CD4-positive, alpha-beta T cell (primary cell): ENCODE measurements at places on chromosomes 4 and X. TPM values are rescaled to one million over a fixed set of nuclear protein-coding genes. Genes with fewer than 3 reads are reported as not detected.

The TSPAN7 gene
- total RNA-seq: not detected

The FAM133A gene
- total RNA-seq: not detected

The ANK2 gene
- not detected for total RNA-seq

The CENPVL3 gene
- not detected for total RNA-seq

GRCh38 chr4:163707873-163708272 lies 213.4 kb downstream of the TMA16 start:
- H3K4me3 ChIP-seq: no peak overlapping the region
- H3K4me1 ChIP-seq: no peaks in the 10 kb centered on the region
- DNase-seq: no peak
- no peaks in the 10 kb centered on the region for H3K27me3 ChIP-seq

GRCh38 chrX:71634366-71634765 lies 16.1 kb upstream of the CXCR3 start:
- peaks cover 34% of the 10 kb centered on the region for H3K4me1 ChIP-seq
- H3K27me3 ChIP-seq: no peaks in the 10 kb centered on the region
- H3K27ac ChIP-seq: no peak overlapping the region
- no peak for DNase-seq
- no peak overlapping the region for H3K4me3 ChIP-seq

DNA sequence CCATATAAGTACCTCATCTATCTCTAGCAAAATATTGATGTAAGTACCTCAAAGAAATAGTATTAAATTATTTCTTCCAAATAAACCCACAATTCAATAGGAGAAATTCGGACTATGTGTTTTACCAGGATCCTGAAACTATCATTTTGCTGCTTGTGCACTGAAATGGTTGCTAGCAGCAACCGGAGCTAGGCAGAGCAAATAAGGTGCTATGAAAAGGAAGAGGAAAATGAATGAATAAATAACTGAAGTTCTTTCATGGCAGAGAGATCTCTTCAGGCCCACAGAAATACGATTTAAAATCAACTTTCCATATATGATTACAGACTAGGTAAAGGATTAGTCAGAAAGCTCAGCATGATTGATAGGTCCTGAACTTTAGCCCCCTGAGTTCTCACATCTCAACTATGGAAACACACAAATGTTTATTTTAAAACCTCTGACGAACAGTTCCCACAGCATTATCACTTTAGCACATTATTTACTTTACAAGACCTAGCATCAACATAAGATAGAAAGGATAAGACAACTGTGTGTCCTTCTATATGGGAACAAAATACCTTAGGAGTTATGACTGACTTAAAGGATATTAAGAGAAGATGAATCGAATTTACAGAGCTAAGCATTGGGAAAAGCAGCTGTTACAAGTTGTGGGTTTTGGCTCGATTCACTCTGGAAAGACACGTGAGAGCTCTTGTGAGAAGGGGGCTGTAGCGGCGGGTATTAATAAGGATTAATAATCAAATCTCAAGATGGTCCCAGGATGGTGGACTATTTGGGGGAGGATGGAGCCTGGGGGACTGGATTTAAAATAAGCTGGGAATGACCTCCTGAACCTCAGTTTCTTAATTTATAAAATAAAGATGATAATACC lies 104.3 kb downstream of the CORIN start:
- peaks cover 8% of the 10 kb centered on the region for H3K27me3 ChIP-seq
- no peak for DNase-seq
- H3K4me3 ChIP-seq: no peak overlapping the region
- H3K27ac ChIP-seq: no peak overlapping the region
- H3K4me1 ChIP-seq: no peaks in the 10 kb centered on the region
- no peaks in the 10 kb centered on the region for H3K36me3 ChIP-seq

DNA sequence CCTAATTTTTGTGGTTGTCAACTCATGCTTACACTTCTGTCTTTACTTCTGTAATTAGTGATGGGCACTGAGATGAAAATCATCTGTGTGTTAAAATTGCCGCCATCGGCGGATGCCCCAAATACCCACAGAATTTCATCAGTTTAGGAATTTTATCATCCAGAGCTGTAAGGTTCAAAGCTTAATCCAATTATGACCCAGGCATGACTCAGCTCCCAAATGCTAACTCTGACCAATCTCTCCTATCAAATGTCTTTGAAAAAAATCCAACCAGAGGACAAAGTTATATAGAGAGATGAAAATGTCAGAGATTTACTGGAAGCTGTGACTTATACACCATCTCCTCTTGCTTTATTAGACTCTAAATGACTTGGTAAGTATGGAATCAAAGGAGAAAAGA lies 1048.7 kb upstream of the PRKX start:
- no peaks in the 10 kb centered on the region for H3K4me1 ChIP-seq
- no peak overlapping the region for H3K27ac ChIP-seq
- H3K27me3 ChIP-seq: no peaks in the 10 kb centered on the region
- DNase-seq: no peak

The ARSJ gene
- total RNA-seq: not detected

DNA sequence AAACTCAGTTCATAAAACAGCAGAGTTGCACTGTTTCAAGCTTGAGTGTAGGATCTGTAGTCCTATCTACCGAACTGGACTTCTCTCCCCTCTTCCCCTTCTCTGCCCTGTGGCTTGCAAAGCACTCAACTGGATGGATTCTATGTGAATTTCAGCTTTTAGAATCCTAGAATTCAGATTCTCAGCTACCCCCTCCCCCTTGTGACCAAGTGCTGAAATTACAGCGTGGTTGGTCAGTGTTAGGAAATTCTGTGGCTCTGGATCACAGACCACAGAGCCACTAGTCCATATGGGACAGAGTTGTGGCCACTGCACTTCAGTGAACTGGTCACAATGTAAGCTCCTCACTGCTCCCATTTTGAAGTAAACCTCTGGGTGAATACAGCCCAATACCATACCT lies 64.6 kb upstream of the TRPC5 start:
- H3K4me3 ChIP-seq: no peak overlapping the region
- DNase-seq: no peak
- H3K27ac ChIP-seq: no peak overlapping the region
- H3K36me3 ChIP-seq: no peaks in the 10 kb centered on the region

The LAGE3 gene
- 6.6 TPM for total RNA-seq

GRCh38 chr4:141131723-141132071 lies 1.6 kb downstream of the RNF150 start:
- H3K4me1 ChIP-seq: peaks cover 11% of the 10 kb centered on the region
- H3K27me3 ChIP-seq: peaks cover 30% of the 10 kb centered on the region
- no peaks in the 10 kb centered on the region for H3K36me3 ChIP-seq

The PALLD gene
- 0.78 TPM for total RNA-seq

- no peaks in the 10 kb centered on the region for H3K36me3 ChIP-seq
- H3K27me3 ChIP-seq: peaks cover 4% of the 10 kb centered on the region
- H3K27ac ChIP-seq: no peak overlapping the region
- no peaks in the 10 kb centered on the region for H3K4me1 ChIP-seq
Measured at GRCh38 chr4:183552274-183553146, 47.7 kb downstream of the ING2 start.

The RXFP1 gene
- not detected for total RNA-seq

GRCh38 chrX:1239681-1240142 lies 27.3 kb upstream of the CRLF2 start:
- no peak overlapping the region for H3K27ac ChIP-seq
- no peaks in the 10 kb centered on the region for H3K27me3 ChIP-seq
- DNase-seq: no peak
- no peak overlapping the region for H3K4me3 ChIP-seq
- H3K36me3 ChIP-seq: no peaks in the 10 kb centered on the region

- peaks cover 76% of the 10 kb centered on the region for H3K4me1 ChIP-seq
- H3K36me3 ChIP-seq: peaks cover 37% of the 10 kb centered on the region
- no peaks in the 10 kb centered on the region for H3K27me3 ChIP-seq
- peak within 1 kb of the TSS; percentile 96 for H3K27ac ChIP-seq
- no peak for DNase-seq
Measured at GRCh38 chrX:71106427-71106826, at the start of gene CXorf65. Gene CXorf65 (minus strand): TSS chrX:71106740. CDS start chrX:71106556, 184 bp downstream.

GRCh38 chrX:133670383-133670782 lies 255.1 kb upstream of the GPC4 start:
- no peaks in the 10 kb centered on the region for H3K36me3 ChIP-seq
- no peaks in the 10 kb centered on the region for H3K27me3 ChIP-seq
- DNase-seq: no peak
- no peak overlapping the region for H3K4me3 ChIP-seq

GRCh38 chrX:45749375-45749774 lies 548.7 kb upstream of the DIPK2B start:
- no peak overlapping the region for H3K27ac ChIP-seq
- peaks cover 17% of the 10 kb centered on the region for H3K4me1 ChIP-seq
- no peak for DNase-seq
- H3K36me3 ChIP-seq: peaks cover 9% of the 10 kb centered on the region
- no peak overlapping the region for H3K4me3 ChIP-seq

GRCh38 chrX:22594766-22595165 lies 322.1 kb downstream of the CBLL2 start:
- H3K27me3 ChIP-seq: no peaks in the 10 kb centered on the region
- no peak overlapping the region for H3K4me3 ChIP-seq
- H3K27ac ChIP-seq: no peak overlapping the region
- H3K36me3 ChIP-seq: no peaks in the 10 kb centered on the region
- no peaks in the 10 kb centered on the region for H3K4me1 ChIP-seq

GRCh38 chr4:120007896-120008436 lies 58.7 kb downstream of the MAD2L1 start:
- H3K27ac ChIP-seq: no peak overlapping the region
- DNase-seq: no peak
- no peaks in the 10 kb centered on the region for H3K4me1 ChIP-seq
- H3K4me3 ChIP-seq: no peak overlapping the region
- no peaks in the 10 kb centered on the region for H3K27me3 ChIP-seq

GRCh38 chr4:107066621-107067020 lies 30.5 kb upstream of the DKK2 start:
- no peaks in the 10 kb centered on the region for H3K4me1 ChIP-seq
- H3K27ac ChIP-seq: no peak overlapping the region
- no peak overlapping the region for H3K4me3 ChIP-seq
- no peaks in the 10 kb centered on the region for H3K36me3 ChIP-seq

DNA sequence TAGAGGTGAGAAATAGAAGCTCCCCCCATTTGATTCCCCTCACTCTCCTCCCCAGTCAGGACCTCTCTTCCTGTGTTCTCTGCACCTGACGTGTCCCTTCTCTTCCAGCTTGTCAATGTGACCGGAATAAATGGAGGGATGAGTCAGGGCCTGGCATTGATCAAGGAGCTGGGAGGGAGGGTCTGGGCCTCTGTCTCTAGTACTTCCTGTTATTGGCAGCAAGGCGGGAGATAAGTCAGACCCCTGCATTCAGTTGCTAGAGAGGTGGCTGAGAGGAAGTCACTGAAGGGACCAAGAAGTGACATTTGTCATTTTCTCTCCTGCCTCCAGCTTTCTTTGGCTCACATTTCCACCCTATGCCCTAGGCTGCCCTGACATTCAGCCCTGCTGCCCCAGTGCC lies 35.1 kb upstream of the ZNF41 start:
- DNase-seq: no peak
- no peak overlapping the region for H3K4me3 ChIP-seq
- no peaks in the 10 kb centered on the region for H3K27me3 ChIP-seq
- no peaks in the 10 kb centered on the region for H3K36me3 ChIP-seq

The AWAT1 gene
- not detected for total RNA-seq

GRCh38 chr4:6467600-6467999 lies 4.8 kb downstream of the PPP2R2C start:
- DNase-seq: no peak
- peaks cover 8% of the 10 kb centered on the region for H3K4me1 ChIP-seq
- no peak overlapping the region for H3K4me3 ChIP-seq

GRCh38 chrX:27254656-27255055 lies 208.5 kb downstream of the PPP4R3C start:
- no peak overlapping the region for H3K27ac ChIP-seq
- no peaks in the 10 kb centered on the region for H3K27me3 ChIP-seq
- no peak for DNase-seq
- H3K36me3 ChIP-seq: no peaks in the 10 kb centered on the region
- no peak overlapping the region for H3K4me3 ChIP-seq
- H3K4me1 ChIP-seq: no peaks in the 10 kb centered on the region

- no peaks in the 10 kb centered on the region for H3K27me3 ChIP-seq
- no peak for DNase-seq
- H3K27ac ChIP-seq: no peak overlapping the region
- peaks cover 9% of the 10 kb centered on the region for H3K36me3 ChIP-seq
Measured at GRCh38 chrX:15786915-15787314, 3.4 kb upstream of the ZRSR2 start.

DNA sequence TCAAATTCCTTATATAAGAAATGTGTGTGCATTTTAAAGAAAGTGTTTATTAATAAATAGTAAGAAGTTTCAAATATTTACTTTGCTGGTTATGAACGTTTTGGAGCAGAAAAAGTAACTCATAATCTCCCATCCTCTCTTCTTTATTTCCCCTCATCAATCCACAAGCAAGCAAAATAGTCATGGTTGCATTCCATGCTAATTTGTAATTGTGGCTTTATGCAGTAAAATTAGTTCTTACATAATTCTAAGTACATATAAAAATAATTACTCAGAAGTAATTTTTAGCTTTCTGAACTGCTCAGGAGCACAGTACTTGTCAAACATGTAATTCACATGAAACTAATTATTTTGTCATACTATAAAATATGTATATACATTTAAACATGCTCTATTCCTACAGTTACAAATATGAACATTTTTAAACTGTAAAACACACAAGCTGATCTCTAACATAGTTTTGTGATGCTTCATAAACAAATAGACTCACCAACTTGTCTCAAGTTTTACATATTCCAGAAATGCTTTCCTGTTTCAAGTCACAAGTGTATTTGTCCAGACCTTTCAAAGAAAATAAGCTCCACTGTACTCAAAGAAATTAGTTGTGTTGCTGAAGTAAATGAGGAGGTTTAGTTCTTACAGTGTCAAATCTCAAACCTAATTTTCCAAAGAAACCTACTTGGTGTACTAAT lies 218.9 kb downstream of the PABPC4L start:
- H3K36me3 ChIP-seq: no peaks in the 10 kb centered on the region
- no peak overlapping the region for H3K27ac ChIP-seq
- no peaks in the 10 kb centered on the region for H3K27me3 ChIP-seq
- no peak for DNase-seq

The MAGEA1 gene
- total RNA-seq: not detected
